ENCODE measurements at places on chromosomes 4 and X.

DNA sequence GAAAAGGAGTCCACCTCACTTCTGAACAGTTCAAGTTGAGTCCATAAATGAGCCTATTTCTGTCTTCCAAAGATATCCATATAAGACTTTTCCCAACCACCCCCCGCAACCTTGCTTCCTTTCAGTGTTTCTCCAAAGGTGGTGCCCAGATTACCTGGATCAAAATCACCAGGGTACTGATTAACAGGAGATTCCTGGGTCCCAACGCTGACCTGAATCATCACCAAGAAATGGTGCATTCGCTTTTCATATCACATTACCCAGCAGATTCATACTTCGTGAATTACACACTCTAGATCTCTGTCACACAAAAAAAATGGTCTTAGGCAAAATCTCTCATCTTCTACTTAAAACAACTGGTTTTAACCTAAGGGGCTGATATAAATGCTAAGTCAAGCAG lies 2.1 kb upstream of the GALNT7 start:
- no peak for DNase-seq

GRCh38 chr4:102402223-102402622 lies 56.9 kb upstream of the SLC39A8 start:
- DNase-seq = no peak

- DNase-seq = no peak
Observed at GRCh38 chr4:48300004-48300403, 30.4 kb upstream of the TEC start.

GRCh38 chr4:173522160-173522950 lies 7.7 kb downstream of the HAND2 start:
- DNase-seq = peak; percentile 29

DNA sequence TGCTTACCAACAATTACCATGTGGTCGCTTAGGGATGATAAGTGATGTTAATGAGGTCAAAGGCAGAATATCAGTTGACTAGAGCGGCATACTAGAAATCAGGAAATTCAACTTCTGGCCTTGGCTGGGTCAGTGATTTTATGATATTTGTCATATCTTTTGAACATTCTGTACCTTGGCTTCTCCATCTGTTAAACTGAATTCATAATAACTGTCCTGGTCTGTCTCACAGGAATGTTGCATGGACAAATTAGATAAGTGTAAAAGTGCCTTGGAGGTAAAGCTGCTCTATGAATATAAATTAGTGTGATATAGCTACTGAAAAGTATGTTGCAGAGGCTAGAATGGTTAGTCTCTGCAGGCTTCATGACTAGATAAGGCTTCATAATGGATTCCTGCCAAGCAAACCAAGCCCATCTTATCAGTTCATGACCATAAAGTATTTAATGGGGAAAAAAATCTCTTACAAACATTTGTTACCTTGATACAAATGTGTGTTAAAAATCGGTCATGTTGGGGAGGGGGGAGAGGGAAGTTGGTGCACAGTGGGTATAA lies 104.6 kb upstream of the BMPR1B start:
- no peak for DNase-seq

DNA sequence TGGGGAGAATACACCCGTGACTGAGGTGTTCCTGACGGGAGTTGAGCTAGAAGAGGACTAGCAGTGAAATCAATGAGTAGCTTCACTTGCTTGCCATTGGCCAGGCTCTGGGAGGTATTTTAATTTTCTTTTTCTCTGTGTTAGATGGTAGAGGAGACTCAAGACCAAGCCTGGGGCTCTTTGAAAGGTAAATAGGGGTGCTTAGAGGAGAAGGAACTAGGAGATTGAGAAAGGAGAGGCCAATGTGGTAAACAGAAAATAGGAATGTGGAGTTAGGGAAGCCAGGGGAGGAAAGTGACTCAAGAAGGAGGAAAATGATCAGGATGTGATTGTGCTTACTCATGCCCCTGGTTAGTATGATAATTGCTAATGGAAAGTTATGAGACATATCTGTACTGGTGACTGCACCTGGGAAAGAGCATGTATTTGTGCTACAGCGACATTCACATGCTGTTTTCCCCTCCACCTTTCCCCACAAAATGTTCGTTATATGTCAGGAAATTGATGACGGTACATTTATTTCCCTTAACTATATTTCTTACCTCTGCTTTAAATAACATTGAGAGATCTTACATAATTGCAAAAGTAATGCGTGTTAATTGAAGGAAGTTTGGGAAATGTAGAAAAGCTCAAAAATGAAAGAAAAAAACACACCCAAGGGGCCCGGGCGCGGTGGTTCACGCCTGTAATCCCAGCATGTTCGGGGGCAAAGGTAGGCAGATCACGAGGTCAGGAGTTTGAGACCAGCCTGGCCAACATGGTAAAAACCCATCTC lies 16.9 kb upstream of the LRBA start:
- DNase-seq = no peak

GRCh38 chr4:1987721-1988326 lies 20.9 kb downstream of the NELFA start:
- no peak for DNase-seq

- no peak for DNase-seq
Observed at GRCh38 chr4:138510053-138510452, 267.9 kb upstream of the SLC7A11 start.

GRCh38 chr4:336893-337142 lies 796 bp upstream of the ZNF141 start:
- no peak for DNase-seq

DNA sequence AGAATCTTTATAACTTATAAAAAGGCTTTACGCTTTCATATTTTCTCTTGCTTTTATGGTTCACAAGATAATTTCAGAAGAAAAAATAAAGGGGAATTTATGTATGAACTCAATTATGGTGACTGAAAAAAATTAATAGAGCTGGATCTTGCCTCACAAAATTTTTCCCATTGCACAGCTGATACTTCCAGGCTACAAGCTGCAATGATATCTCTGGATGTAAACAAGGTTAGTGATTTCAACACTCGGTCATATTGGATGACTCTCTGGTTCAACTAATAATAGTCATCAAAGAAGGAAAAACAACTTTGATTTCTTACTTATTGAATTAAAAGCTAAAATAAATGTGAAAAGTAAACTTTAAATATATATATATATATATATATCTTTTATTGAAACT lies 868.0 kb downstream of the FAT4 start:
- DNase-seq = no peak

- DNase-seq = no peak
Observed at GRCh38 chr4:8278421-8279287, 9.1 kb downstream of the HTRA3 start.

DNA sequence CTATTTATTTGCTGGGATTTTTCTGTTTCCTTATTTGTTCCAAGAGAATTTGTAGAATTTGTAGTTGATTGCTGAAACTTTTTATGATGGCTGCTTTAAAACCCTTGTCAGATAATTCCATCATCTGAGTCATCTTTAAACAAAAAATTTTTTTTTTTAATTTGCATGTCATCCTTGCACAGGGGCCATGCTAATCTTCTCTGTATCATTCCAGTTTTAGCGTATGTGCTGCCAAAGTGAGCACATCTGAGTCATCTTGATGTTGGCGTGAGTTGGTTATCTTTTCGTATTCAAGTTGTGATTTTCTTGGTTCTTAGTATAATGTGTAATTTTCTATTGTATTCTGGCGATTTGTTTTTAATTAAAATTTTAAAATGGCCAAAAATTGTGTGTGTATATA lies 18.7 kb upstream of the ZNF157 start:
- DNase-seq = no peak

DNA sequence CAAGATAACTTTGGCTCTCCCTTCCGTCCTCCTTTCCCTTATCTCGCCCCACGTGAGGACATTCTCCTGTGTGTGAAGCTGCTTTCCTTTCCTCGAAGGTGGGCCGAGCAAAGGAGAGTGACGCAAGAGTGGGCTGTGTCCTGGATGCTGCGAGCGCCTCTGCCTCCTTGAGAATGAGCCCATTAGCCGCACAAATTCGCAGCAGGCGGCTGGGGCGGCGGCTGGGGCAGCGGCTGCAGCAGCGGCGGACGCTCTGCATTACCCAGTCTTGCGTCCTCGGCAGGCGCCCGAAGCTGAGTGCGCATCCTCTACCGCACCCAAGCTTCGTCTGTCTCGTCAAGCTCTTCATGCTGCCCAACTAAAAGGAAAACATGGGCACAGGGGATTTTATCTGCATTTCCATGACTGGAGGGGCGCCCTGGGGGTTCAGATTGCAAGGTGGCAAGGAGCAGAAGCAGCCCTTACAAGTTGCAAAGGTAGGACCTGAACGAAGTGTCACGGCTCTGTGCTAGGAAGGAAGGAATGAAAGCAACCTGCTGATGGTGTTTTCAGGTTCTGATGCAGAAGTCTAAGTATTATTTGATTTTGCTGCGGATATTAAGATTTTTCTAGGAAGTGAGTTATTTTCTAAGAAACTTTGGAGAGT lies at the start of gene SYNPO2:
Gene SYNPO2, plus strand, starts transcription at position 189 of the 646 bp plus-strand sequence. Its CDS starts 183 bp downstream, at position 372.
- DNase-seq = no peak

GRCh38 chrX:44572340-44572938 lies 29.8 kb upstream of the FUNDC1 start:
- no peak for DNase-seq

GRCh38 chr4:146310319-146311021 lies 96.1 kb downstream of the REELD1 start:
- no peak for DNase-seq

GRCh38 chr4:1244081-1244977 lies 4.6 kb downstream of the CTBP1 start:
- DNase-seq = no peak

- no peak for DNase-seq
Observed at GRCh38 chr4:140724760-140725159, 31.4 kb downstream of the TBC1D9 start.

DNA sequence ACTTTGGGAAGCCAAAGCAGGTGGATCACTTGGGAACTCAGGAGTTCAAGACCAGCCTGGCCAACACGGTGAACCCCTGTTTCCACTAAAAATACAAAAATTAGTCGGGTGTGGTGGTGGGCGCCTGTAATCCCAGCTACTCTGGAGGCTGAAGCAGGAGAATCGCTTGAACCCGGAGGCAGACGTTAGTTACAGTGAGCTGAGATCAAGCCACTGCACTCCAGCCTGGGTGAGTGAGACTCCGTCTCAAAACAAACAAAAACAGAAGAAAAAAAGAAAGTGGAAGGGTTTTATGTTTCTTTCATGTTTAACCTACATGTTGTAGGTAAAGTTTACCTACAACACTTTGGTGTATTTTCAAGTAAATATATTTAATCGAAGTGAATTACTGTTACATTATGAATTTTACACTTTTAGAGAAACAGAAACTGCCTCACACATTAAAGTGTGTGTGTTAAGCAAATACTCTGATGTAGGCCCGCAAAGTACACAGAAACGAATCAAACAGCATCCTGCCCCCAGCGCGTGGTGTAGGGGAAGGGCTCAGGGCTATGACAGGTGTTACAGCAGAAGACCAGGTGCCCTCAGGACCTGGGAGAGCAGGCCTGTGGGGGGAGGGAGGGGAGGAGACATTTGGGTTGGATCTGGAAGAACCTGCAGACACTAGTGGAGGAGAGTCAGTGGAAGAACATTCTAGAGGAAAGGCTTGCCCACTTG lies 39.0 kb downstream of the PTTG2 start:
- DNase-seq = no peak

GRCh38 chr4:114386637-114387233 lies 211.9 kb upstream of the UGT8 start:
- DNase-seq = peak; percentile 16

DNA sequence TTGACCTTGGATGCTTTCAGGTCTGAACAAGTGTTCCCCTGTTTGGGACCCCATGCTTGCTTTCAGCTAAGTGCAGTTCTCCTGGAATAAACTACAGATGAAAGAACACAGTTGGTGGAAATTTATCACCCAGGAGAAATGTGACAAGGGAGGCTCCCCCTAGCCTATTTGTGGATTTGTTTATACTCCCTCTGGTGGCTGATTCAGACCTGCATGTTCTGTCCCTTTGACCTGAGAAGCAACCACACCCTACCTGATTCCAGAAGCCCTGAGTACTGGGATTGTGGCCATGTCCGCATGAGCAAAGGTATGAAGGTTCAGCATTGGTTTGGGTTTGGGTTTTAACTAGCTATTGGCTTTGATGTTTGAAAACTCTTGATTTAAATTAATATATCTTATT lies 440.9 kb downstream of the MID1IP1 start:
- DNase-seq = no peak

- DNase-seq = no peak
Observed at GRCh38 chr4:2251795-2252529, 9.9 kb downstream of the MXD4 start.

DNA sequence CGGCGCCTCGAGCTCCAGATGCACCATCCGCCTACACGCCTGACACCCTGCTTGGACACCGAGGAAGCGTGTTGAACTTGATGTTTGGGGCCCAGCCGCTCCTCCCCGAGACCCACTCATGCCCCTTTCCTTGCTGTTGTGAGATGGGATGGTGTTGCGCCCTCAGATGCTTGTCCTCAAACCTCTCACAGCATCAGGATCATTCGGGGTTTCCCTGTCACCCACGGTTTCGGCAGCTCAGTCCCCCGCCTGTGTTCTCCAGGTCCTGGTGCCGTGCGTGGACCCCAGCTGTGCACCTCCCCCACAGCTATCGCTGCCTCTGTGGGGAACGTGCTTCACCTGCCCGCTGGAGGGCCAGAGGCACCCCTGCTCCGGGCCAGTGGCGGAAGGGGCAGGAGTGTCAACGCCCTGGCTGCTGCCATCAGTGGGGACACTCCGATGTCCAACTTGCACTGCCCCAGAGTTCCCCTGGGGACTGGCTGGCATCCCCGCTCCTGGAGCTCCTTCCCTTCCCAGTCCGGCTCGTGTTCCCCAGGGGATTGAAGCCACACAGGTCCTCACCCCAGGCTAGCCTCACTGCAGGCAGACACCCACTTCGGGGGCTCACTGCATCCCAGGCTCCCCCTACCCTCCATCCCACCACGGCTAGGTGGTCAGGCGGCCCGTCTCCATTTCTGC lies 82.3 kb upstream of the ADRA2C start:
- no peak for DNase-seq

DNA sequence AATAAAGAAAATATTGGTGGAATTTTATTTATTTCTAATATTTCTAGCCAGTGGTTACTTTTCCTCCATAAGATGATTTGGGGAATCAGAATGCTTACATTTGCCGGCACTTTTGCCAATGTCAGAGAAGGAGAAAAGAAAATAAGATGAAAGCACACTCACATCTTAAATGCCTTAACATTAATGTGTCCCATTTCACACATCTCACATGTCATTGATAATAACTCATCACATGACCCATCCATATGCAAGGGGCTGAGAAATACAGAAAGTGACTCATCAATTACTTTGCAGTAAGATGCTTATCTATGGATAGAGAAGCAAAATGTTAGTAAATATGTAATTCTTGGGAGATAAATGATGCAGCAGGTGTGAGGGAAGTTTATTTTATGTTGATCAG lies 1531.0 kb downstream of the PCDH7 start:
- no peak for DNase-seq

DNA sequence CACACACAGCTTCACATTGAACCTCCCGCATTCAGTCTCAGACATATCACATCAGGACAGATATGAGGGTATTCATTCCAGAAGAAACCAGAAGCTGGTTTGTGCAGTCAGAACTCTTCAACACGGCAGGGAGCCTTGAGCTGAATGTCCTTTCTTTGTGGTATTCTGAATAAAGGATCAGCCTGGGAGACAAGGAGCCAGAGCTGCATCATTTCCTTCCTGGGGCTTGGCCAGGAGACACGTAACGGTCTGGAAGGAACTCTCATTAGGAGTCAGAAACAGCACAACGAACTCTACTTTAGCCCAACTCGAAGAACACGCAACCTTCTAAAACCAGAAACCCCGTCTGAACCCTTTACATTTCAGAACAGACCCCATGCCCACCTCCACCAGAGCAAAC lies 46.4 kb downstream of the KDR start:
- no peak for DNase-seq

- DNase-seq = no peak
Observed at GRCh38 chrX:16310326-16310725, 143.0 kb downstream of the MAGEB17 start.

GRCh38 chrX:129634541-129634940 lies 20.2 kb downstream of the APLN start:
- DNase-seq = no peak
